Hepatocyte (in vitro differentiated cells): ENCODE measurements at places on chromosomes 11 and 22. TPM values are rescaled to one million over a fixed set of nuclear protein-coding genes. Genes with fewer than 3 reads are reported as not detected.
A peak's percentile ranks its signal among the peaks of the same experiment; 100 is the strongest.

GRCh38 chr11:82718307-82718706 is 15.4 kb downstream of the FAM181B start:
- H3K36me3 ChIP-seq: no peaks in the 10 kb centered on the region
- H3K4me3 ChIP-seq: no peak overlapping the region
- no peak overlapping the region for H3K27ac ChIP-seq
- H3K4me1 ChIP-seq: no peaks in the 10 kb centered on the region
- peaks cover 5% of the 10 kb centered on the region for H3K27me3 ChIP-seq
- DNase-seq: peak; percentile 78

DNA sequence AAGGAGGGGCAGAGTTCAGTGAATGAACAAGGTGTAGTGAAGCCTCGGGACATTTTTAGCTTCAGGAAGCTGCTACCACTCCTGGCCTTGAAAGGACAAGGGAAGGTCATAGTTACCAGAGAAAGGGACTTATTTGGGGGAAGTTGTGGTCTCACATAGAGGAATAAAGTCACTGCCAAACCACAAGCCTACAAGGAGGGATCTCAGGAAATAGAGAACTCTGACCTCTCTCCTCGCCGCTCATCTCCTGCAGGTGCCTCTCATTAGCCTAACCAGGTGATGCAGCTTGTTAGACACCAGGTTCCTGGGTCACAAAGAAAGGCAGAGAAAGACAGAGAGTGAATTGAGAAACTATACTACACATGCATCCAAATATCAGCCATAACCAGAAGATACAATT is 14.3 kb upstream of the TOLLIP start:
- no peaks in the 10 kb centered on the region for H3K27me3 ChIP-seq
- no peak overlapping the region for H3K27ac ChIP-seq
- no peaks in the 10 kb centered on the region for H3K4me1 ChIP-seq
- no peak for DNase-seq
- H3K4me3 ChIP-seq: no peak overlapping the region
- H3K36me3 ChIP-seq: no peaks in the 10 kb centered on the region

DNA sequence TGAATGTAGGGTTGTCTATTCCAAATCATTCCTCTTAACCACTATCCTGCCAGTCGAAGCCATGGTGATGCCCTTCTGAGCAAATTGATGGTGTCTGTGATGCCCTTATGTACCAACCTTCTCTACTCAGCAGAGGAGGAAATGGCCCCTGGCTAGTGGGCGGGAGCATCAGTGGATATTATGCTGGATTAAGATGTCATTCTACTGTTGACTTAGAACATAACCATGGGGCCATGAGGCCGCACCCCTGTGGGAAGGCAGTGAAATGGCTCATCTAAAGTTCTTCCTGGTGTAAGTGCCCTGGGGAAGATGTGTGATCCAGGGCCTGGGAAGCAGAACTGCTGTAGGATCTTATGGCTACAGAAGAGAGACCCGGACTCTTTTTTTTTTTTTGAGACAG is 20.7 kb upstream of the P2RY2 start:
- peak overlapping the region; percentile 60 for H3K27ac ChIP-seq
- H3K4me1 ChIP-seq: peaks cover 33% of the 10 kb centered on the region
- H3K4me3 ChIP-seq: no peak overlapping the region

DNA sequence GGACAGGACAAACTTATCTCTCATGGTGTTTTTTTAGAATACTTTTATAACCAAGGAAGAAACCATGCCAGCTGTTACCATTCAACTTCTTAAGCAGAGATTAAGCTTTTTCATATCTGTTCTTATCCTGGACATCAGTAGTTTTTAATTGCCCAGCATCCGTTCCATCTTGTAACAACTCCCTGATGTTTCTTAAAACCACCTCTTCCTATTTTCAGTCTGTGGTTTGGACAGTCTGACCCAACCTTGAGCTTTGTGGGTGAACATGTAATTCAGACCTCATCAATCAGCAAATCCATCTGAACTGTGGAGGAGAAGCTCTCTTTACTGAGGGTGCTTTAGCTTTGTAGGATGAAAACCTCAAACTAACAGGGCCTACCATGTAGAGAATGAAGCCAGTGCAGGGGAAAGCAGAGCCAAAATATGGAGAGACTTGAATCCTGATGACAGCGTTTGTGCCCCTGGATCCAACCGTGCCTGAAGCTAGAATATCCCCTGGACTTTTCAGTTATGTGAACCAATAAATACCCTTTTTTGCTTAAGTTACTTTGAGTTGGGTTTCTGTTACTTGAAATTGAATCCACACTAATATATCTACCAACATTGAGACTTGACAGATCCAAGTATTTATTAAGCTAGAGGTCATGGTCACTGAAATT is 9.4 kb downstream of the TUG1 start:
- peaks cover 27% of the 10 kb centered on the region for H3K36me3 ChIP-seq
- no peak for DNase-seq
- H3K4me3 ChIP-seq: no peak overlapping the region
- no peaks in the 10 kb centered on the region for H3K27me3 ChIP-seq
- H3K4me1 ChIP-seq: no peaks in the 10 kb centered on the region
- no peak overlapping the region for H3K27ac ChIP-seq

- H3K27ac ChIP-seq: no peak overlapping the region
- no peak overlapping the region for H3K4me3 ChIP-seq
- no peaks in the 10 kb centered on the region for H3K27me3 ChIP-seq
- no peaks in the 10 kb centered on the region for H3K36me3 ChIP-seq
Measured at GRCh38 chr22:29156507-29156906, 49.2 kb upstream of the EMID1 start.

DNA sequence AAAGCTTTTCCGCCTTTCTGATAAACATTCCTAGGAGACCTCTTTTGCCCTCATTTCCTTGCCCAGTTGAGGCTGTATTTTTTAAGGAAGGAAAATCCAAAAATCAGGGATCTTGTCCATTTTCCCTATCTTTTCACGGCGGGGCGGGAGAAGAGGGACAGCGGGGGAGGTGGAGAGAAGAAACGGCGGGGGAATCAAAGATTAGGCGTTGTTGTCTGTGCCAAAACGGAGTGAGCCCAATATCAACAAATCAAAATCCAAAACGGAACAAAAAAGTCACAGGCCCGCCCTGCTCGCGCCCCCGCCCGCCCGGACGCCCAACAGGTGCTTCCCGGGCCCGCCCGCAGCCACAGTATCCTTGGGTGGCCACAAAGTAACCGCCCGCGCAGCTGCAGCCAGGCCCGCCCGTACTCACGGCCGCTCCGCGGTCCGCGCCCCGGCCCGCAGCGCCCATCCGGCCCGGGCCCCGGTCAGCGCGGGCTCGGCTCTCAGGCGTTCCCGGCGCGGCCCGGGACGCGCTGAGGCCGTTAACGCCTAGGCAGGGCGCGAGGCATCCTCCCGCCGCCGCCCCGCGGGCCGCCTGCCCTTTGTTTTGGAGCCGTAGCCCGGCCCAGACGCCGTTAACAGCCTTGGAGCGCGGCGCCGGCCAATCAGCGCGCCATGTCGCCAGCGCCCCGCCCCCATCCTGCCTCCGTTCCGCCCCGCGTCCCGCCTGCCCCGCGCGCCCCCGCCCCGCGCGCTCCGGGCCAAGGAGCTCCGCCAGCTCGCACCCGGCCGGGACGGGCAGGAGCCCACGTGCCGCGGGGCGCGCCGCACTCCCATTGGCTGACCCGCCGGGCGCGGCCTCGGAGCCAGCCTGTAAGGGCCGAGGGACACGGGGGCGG is at the start of gene YPEL1:
YPEL1 (minus strand) TSS at position 595 of the 884 bp plus-strand sequence. CDS start 25,050 bp downstream, outside the sequence.
- H3K4me1 ChIP-seq: peaks cover 8% of the 10 kb centered on the region
- no peak within 1 kb of the TSS for H3K27ac ChIP-seq
- peak within 1 kb of the TSS; percentile 64 for H3K4me3 ChIP-seq
- DNase-seq: peak; percentile 99
- peaks cover 11% of the 10 kb centered on the region for H3K27me3 ChIP-seq

GRCh38 chr11:12534549-12534948 is 139.7 kb upstream of the TEAD1 start:
- no peaks in the 10 kb centered on the region for H3K36me3 ChIP-seq
- no peaks in the 10 kb centered on the region for H3K27me3 ChIP-seq
- DNase-seq: no peak
- no peak overlapping the region for H3K27ac ChIP-seq
- H3K4me1 ChIP-seq: no peaks in the 10 kb centered on the region

Gene CYP2D6
- 5.0 and 6.1 TPM in 2 replicates for polyA plus RNA-seq

Gene SHISAL1
- polyA plus RNA-seq: 0.36 and 0.66 TPM in 2 replicates

Gene PC
- 57.9 and 78.1 TPM in 2 replicates for polyA plus RNA-seq

Gene SLC22A9
- 9.4 and 17.1 TPM in 2 replicates for polyA plus RNA-seq

Gene PHETA2
- 8.3 and 9.3 TPM in 2 replicates for polyA plus RNA-seq

Gene AGBL2
- 2.0 and 5.8 TPM in 2 replicates for polyA plus RNA-seq

Gene RRP7A
- polyA plus RNA-seq: 41.7 and 51.6 TPM in 2 replicates

Gene IL18
- 5.1 and 7.0 TPM in 2 replicates for polyA plus RNA-seq
